ENCODE measurements at places on chromosomes 2 and 18.

- DNase-seq = no peak
These were observed 678 bp downstream of the CYP27C1 start for GRCh38 chr2:127219171-127220070.

- DNase-seq = no peak
These were observed 561.9 kb upstream of the ID2 start for GRCh38 chr2:8119782-8120505.

DNA sequence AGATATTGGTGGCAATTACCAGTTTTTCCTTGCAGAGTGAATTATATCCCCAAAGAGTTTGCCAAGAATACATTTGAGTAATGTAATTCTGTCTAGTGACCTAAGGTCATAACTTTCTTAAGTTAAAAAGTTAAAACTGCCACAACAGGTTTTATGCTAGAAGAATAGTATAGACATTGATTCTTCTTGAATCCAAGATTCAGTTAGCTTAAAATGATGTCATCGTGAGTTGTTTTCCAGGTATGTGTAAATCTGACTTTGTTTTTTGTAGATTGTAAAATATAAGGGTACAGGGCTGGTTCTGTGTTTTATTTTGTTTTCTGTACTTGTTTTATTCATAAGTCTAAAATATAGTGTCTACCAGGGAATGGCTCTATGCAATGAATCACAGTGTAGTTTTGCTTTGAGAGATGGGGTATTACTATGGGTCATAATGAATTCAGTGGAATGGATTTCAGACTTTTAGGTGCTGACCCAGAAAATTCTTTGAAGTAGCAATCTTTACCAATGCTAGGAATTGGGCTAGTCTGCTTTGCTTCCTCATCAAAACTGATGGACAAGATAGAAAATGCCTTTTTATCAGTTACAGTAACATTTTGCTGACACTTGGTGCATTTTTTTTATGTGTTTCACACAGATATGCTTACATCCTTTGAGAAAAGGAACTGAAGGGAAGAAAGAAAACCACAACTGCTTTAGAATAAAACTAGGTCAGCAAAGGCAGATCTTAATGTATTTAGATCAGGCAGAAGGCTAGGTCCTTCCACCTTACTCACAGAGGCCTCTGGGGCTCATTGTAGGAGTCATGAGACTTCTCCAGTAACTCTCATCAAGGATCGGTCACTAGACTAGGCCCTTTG is 20.8 kb upstream of the MGAT5 start:
- no peak for DNase-seq

- DNase-seq = no peak
These were observed 66.5 kb downstream of the CAB39 start for GRCh38 chr2:230779126-230779525.

GRCh38 chr18:41745166-41746049 is 209.6 kb upstream of the PIK3C3 start:
- DNase-seq = no peak

DNA sequence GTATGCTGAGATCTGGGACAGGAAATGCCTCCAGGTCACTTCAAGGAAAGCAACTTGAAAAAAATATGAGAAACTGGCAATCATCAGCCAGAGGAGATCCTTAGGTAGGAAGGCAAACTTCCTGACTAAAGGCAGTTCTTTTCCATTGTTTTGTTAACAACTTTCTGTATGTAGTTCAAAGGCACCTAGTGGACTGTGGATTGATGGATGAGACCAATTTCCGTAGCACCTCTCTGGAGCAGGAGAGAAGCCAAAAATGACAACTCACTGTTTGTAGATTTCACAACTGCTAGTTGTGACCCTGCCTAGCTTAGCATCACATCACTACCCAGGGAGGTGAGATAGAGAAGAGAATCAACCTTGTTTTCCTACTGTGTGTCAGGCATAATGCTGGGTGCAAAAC is 21.8 kb upstream of the NOSTRIN start:
- DNase-seq = no peak

GRCh38 chr2:232955856-232956255 is 57.2 kb downstream of the NGEF start:
- DNase-seq = no peak

DNA sequence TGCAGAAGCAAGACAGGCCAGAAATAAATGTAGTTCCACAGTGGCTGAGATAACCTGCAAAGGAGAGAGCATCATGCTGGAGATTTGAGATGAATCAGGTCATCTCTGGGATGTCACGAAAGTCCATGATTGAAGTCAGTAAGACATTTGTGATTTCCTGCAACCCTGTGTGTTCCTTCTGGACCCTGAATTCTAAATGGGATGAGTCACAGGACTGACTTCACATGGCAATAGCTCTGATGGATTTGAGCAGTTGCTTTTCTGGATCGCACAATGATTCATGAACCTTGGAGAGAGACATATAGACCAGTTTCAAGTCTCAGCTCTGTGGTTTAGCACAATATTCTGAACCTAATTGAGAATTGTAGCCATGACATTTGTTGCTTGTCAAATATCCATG is 102.9 kb downstream of the TSN start:
- no peak for DNase-seq

DNA sequence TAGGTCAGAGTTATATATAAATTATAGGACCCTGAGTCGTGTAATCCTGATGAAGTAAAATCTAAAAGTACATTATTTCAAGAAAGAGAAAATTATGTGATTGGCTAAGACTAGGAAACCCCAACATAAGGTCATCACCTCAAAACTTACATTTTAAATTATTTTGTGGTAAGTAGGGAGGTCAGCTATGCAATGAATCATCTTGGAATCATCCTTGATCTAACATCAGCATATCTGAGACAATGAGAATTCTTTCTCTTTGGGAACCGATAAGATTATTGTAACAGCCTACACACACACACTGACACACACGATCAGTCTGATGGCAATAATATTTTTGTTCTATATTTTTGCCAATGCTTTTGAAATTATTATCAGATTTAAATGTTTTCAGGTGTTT is 904.8 kb upstream of the CHAC2 start:
- DNase-seq = no peak

GRCh38 chr2:121202541-121203310 is 82.3 kb downstream of the TFCP2L1 start:
- DNase-seq = no peak

DNA sequence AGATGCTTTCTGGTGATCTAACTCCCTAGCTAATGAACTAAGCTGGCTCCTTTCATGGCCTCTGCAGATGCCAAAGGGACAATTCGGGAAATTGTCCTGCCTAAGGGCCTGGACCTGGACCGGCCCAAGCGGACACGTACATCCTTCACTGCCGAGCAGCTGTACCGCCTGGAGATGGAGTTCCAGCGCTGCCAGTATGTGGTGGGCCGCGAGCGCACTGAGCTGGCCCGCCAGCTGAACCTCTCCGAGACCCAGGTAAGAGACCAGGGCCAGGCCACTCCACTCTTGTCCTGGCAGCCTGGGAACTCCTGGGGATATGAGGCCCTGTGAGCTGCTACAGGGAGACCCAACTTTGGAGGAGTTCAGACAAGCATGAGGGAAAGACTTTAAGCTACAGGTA is 14.7 kb upstream of the ATP6V1B1 start:
- DNase-seq = no peak

DNA sequence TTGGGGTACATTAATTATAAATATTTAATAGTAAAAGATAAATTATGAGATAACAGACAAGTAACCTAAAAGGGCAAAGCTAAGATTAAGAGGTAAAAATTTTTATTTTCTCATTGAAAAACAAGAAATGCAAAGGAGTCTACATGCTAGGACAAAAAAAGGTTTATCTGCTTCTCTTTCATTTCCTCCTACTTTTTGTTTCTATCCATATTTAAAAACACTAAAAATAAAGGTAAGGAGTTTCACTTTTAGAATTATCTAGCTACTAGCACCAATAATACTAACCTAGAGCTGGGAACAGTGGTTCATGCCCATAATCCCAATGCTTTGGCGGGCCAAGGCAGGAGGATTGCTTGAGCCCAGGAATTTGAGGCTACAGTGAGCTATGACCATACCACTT is 1551.7 kb upstream of the SLC39A10 start:
- no peak for DNase-seq

DNA sequence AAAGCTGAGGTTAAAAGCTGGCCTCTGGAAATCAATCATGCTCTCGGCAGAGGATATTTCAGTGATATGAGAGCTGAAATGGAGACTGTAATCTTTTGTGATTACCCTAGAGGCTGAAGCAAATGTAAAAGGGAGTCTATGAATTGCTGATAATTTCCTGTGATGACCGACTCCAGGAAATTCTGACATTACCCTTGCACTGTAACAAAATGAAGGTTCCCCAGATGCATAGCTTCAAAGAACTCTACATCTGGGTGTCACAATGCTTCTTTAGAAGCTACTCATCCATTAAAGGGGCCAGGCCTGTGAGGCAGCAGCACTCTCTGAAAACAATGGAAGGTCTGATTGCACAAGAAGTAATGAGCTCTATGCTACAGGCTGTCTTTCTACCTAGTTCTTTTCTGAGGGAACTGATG is 268.2 kb upstream of the SESTD1 start:
- no peak for DNase-seq

- DNase-seq = no peak
These were observed 148.3 kb downstream of the KLHL29 start for GRCh38 chr2:23533338-23533695.

- no peak for DNase-seq
These were observed 292.9 kb upstream of the CCDC68 start for GRCh38 chr18:55252053-55252675.

DNA sequence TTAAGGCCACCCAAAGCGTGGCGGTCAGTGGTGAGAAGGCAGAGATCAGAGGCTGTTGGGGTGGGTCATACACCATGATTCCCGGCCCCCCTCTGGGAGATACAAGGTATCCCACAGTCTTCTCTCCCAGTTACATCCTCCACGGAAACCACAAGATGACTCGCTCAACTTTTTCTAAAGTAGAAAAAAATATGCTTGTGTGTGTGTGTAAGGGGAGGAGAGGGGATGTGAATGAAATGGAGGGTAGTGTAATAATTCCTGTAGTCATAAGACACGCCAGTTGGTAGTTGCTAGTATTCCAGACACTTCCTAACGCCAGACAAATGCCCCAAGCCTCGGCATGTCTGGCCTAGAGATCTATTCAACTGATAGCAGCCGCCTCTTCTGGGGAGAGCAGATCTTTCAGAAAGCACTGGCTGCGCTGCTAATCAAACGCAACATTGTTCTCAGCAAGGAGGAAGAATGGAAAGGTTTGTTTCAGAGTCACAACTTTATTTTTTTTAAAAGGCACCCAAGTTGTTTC is 143.5 kb downstream of the TGIF1 start:
- no peak for DNase-seq

DNA sequence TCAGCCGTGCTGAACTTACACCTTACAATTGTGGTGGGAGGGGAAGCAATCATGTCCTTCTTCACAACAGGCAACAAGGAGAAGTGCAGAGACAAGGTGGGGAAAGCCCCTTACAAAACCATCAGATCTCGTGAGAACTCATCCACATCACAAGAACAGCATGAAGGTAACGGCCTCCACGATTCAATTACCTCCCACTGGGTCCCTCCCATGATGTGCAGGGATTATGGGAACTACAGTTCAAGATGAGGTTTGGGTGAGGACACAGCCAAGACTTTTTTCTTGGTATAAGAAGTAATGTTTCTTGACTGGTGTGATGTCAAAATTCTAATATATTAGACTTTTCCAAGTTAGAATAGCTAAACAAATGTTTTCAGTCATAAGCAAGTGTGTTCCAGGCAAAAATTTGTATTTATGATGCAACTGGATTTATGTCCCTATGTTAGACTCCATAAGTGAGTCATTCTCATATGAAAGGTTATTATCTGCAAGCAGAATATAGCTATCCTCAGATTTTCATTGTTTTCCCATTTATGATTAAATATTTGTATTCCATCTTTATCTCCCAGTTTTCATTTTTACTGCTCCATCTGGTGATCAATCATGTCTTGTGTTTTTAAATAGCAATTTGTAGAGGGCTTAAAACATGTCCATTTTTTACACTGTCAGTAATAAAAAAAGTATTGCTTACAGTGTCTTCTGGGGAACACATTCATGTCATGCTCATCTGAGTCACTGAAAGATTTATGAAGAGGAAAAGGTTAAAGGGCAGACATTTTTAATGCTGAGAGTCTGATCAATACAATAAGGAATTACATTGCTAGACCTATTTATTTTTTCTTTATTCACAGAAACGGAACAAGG is 995.2 kb upstream of the CDH2 start:
- DNase-seq = no peak

DNA sequence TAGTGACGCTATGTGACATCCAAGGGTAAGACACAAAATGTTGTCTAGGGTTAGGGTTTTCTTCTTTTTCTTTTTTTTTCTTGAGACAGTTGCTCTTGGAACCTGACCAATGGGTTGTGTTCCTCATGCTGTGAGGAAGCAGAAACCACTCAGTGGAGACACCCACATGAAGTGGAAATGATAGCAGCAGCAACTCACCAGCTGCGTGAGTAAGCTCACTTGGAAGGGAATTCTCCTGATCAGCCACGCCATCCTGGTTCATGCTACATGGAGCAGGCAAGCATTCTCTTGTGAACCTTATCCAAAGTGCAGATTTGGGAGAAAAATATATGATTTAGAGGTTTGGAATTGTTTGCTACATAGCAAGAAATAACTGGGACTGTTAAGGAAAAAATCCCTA is 863.7 kb downstream of the EPHA4 start:
- no peak for DNase-seq

DNA sequence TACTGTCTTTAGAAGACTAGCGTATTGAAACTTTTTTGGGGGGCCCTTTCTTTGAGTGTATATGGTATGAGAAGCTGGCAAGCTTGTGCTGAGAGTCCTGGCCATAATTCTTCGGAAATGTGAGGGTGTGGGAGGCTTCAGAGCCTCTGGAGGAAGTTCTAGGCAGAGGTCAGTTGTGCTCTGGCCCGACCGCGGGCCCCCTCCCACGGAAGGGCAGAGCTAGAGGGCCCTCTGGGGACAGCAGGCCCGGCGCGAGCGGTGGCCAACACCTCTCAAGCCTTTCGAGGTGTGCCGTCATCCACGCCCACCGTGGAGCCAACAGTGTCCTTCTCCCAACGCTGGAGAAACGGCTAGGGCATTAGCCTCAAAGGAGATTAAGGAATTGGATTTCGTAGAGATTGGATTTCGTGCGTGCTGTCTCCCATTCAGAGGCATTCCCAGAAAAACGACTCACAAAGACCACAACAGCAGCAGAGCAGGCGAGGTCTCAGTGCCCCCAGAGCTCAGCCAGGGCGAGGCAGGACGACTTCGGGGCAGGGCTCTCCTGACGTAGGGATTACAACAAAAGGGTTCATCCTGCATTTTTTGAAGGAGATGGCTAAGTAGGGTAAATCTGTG is 2.2 kb upstream of the MTCL1 start:
- no peak for DNase-seq

- no peak for DNase-seq
These were observed 60.7 kb downstream of the TNS1 start for GRCh38 chr2:217941886-217942728.
